ENCODE measurements at places on chromosomes 7 and 10.

GRCh38 chr10:31659665-31660064 is 269.0 kb downstream of the ARHGAP12 start:
- DNase-seq: no peak

- DNase-seq: no peak
Measured at GRCh38 chr10:130615457-130615856, 479.3 kb downstream of the GLRX3 start.

- DNase-seq: no peak
Measured at GRCh38 chr7:108488768-108489538, 32.7 kb upstream of the NRCAM start.

GRCh38 chr7:30920021-30920583 is 8.4 kb downstream of the AQP1 start:
- no peak for DNase-seq

GRCh38 chr7:151869968-151870918 is 6.7 kb downstream of the PRKAG2 start:
- no peak for DNase-seq
